Naive thymus-derived CD8-positive, alpha-beta T cell (primary cell): ENCODE measurements at places on chromosomes 1 and 21.

GRCh38 chr21:37592496-37592895 is 225.9 kb downstream of the DYRK1A start:
- DNase-seq, result no peak

GRCh38 chr1:8416881-8417280 is 99.0 kb downstream of the SLC45A1 start:
- DNase-seq, result no peak

DNA sequence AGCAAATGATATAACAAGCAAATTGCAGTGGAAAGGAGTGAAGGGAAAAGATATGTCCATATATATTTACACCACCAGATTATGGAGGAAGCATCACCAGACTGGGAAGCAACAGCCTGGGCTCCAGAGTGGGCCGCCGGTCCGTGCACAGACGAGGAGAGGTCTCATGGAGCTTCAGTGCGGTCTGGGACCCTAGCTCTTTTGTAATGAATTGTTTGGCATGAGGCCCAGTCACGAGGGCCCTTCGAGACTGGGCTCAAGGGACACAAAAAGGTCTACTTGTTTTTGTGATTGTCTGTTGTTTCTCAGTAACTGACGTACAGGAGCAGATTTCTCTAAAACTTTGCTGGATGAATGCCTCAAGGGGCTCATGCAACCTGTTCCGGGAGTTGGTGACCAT is 12.9 kb upstream of the STUM start:
- DNase-seq, result no peak

DNA sequence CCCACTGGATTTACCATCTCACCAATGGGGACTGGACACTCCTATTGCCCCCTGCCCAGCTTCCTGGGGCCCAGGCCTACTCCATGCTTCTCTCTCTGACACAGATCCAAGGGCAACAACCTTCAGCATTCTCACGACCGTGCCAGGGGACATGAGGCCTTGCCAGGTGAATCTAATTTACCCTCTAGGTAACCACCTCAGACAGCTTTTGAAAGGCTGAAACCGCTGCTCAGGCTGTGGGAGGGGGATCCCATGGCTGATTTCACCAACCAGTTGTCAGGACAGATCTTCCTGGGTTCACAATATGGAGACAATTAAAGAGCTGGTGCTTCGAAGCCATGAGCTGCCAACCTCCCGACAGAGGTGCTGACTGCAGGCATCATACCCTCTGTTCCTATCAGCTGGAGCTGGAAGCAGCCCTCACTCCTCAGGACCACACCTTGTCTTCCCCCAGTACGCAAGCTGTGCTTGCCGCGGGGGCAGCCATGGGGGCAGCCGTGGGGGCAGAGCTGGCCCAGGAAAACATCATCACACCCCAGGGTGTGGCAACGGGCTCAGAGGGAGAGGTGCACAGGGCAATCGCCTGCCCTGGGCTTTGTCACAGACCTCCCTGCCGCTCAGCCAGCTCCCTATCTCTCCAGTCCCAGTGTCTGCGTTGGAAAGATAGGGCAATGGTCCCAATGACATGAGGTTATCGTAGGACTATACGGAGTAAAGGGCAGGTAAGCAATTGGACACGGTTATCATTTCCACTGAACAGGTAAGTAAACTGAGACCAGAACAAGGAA is 120.2 kb downstream of the DMRTB1 start:
- no peak for DNase-seq

DNA sequence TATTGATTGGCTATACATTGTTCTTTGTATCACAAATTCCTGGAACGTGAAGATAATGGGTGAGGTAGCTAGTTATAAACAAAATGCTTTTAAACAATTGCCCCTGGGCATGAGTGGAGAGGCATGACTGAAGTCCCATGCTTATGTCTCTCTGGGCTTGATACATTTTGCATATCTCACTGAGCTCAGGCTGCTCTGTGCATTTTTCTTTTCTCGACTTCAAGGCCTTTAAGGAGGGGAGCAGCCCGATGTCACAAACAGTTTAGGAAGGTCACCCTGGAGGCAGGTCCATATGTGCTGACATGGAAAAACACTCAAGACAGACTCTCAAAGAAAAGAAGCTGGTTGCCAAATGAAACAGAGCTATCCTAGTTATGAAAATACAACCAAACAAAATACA is 80.1 kb upstream of the PUM1 start:
- no peak for DNase-seq

DNA sequence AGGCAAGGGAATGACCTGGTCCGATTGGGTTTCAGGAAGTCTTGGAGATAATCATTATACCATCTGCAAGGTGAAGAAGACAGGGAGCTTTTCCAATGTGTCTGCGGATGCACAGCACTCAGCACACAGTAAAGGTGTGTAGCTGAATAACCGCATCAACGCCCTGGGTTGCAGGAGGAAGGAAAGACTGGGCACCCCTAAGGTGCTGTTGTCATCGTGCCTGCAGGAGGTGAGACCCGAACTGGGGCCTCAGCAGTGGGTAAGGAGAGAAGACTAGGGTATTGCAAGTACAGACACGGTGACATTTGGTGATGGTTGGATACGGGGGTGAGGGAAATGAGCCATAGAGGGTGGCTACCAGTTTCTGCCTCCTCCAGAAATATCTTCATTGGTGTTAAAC is 1.1 kb upstream of the TRIM62 start:
- no peak for DNase-seq

GRCh38 chr1:37807220-37807554 is 403 bp upstream of the C1orf122 start:
- DNase-seq, result no peak

- DNase-seq, result no peak
Measured at GRCh38 chr21:45579383-45580180, 37.3 kb upstream of the SLC19A1 start.

DNA sequence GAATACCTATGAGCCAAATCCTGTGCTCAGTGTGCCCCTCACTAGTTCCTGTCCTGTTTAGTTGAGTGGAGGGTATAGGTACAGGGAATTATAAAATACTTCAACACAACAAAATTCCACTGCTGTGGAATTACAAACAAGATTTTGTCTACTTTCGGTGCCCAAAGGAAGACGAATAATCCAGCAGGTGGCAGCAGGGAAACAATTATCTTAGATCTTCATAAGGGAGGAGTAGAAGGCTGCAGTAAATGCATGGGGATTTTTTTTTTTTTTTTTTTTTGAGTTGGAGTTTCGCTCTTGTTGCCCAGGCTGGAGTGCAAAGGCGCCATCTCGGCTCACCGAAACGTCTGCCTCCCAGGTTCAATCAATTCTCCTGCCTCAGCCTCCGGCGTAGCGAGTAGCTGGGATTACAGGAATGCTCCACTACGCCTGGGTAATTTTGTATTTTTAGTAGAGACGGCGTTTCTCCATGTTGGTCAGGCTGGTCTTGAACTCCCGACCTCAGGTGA is 2.0 kb upstream of the PIP5K1A start:
- DNase-seq, result peak; percentile 78

DNA sequence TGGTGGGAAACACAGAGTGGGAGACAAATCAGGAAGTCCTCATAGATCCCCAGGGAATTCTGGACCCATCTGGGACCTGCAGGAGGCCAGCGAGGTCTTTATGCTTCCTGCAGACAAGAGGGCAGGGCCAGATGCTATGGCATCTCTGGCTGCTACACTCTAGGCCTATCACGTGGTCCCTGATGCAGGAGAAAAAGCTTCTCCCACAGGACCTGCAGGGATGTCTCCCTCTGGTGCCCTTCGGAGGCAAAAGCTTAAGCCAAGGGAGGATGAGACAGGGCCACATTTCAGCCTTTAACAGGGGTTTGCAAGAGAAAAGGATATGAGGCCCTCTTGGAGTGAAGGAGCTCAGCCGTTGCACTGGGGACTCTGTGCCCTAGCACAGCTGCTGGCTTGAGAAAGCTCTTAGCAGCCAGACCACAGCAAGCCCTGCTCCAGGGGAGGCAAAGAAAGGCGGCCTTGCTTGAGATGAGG is 243.0 kb downstream of the C1orf94 start:
- DNase-seq, result no peak
